ENCODE measurements at places on chromosomes 1 and 21. TPM values are rescaled to one million over a fixed set of nuclear protein-coding genes. Genes with fewer than 3 reads are reported as not detected.

Gene FNDC10
- 2.2 TPM for total RNA-seq

Gene NUDC
- total RNA-seq, result 21.6 TPM

Gene S100A8
- 1.6 TPM for total RNA-seq

Gene RPE65
- total RNA-seq, result 0.31 TPM

Gene NCAM2
- total RNA-seq, result 60.1 TPM

Gene PRDM16
- 20.7 TPM for total RNA-seq

Gene NBPF4
- total RNA-seq, result not detected
